Stomach (tissue), 19 donors: ENCODE measurements at places on chromosomes 13 and 19. TPM values are rescaled to one million over a fixed set of nuclear protein-coding genes. Genes with fewer than 3 reads are reported as not detected.

The NAXD gene
- 41.4 TPM for polyA plus RNA-seq

The DGKH gene
- 0.62 TPM for polyA plus RNA-seq

- no peak for DNase-seq
Observed at GRCh38 chr13:75544681-75545330, 4.8 kb upstream of the UCHL3 start.

DNA sequence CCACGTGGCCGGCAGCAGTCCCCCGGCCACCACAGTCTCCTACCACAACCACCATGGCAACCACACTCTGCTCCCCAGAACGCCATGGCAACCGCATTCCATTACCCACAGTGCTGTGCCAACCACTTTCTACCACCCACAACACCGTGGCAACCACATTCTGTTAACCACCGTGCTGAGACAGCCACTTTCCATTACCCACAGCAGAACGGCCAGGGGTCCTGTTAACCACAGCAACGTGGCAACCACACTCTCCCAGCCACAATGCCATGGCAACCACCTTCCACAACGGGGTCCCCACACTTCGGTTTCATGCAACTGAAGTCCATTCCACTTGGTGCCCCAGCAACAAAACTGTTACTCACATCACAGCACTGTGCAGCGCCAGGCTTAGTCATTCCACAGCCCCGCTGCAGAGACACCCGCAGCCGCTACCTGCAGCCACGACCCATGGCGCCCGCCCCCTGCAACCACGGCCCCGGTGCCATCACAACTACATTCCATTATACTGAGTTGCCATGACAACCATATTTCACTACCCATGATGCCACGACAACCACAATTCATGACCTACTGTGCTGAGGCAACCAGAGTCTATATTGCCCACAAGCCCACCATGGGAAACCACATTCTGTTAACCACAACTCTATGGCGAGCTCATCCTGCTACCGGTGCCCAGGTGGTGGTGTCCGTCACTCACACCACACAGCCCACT lies 10.0 kb downstream of the DPF1 start:
- no peak for DNase-seq

GRCh38 chr19:49188626-49189200 lies 31.1 kb downstream of the TRPM4 start:
- no peak for DNase-seq
